Smooth muscle cell of bladder (primary cell): ENCODE measurements at places on chromosomes 4 and X. TPM values are rescaled to one million over a fixed set of nuclear protein-coding genes. Genes with fewer than 3 reads are reported as not detected.

Gene F8A1
- 1.1 and 1.3 TPM in 2 replicates for total RNA-seq

Gene RASSF6
- total RNA-seq, result under 0.01 TPM in 2 replicates

Gene HERC5
- total RNA-seq, result 0.57 and 2.0 TPM in 2 replicates

Gene ASB5
- 2.4 and 6.4 TPM in 2 replicates for total RNA-seq

Gene IL1RAPL1
- total RNA-seq, result 0.43 and 0.46 TPM in 2 replicates

Gene STEEP1
- total RNA-seq, result 38.3 and 40.2 TPM in 2 replicates

Gene TLR2
- total RNA-seq, result 0.28 TPM in 2 replicates

Gene RAB40A
- total RNA-seq, result under 0.01 and 0.09 TPM in 2 replicates

Gene PPP2R2C
- total RNA-seq, result not detected in 2 replicates

Gene OTC
- total RNA-seq, result not detected in 2 replicates

Gene SLC38A5
- 23.3 and 40.4 TPM in 2 replicates for total RNA-seq

Gene ZFP42
- 0.09 and 0.14 TPM in 2 replicates for total RNA-seq

Gene DCX
- total RNA-seq, result not detected in 2 replicates

Gene CT45A5
- not detected in 2 replicates for total RNA-seq

Gene UGT2B10
- total RNA-seq, result not detected in 2 replicates

Gene SPANXA2
- total RNA-seq, result 0.28 TPM in 1 of 2 replicates, not detected in the other

Gene LONRF3
- total RNA-seq, result 0.28 and 1.8 TPM in 2 replicates

Gene SLC6A14
- total RNA-seq, result under 0.01 TPM in 1 of 2 replicates, not detected in the other

Gene NOCT
- total RNA-seq, result 11.9 and 22.6 TPM in 2 replicates

Gene GRIA2
- not detected in 2 replicates for total RNA-seq

Gene FNIP2
- total RNA-seq, result 14.9 and 28.4 TPM in 2 replicates

Gene RGN
- 1.8 and 3.3 TPM in 2 replicates for total RNA-seq
